ENCODE measurements at places on chromosomes 3 and 15. TPM values are rescaled to one million over a fixed set of nuclear protein-coding genes. Genes with fewer than 3 reads are reported as not detected.

DNA sequence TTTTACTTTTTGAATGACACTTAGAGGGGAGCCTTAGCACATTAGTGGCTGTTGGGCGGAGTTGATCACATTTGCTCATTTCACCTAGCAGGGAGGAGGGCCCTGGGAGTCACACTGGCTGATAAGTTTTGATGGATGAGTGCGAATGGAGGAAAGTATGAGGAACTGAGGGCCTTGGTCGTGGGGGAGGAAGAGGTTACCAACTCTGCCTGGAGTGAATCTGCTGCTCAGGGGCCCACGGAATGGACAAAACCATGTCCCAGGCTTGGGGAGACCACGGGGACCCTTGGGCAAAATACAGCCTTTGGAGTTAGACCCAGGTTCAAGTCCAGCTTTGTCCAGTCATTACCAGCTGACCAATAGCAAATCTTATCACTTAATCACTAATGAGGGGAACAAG lies 5.1 kb upstream of the FLNB start:
- no peak for DNase-seq

GRCh38 chr15:34794590-34795206 lies 651 bp downstream of the ACTC1 start:
- no peak for DNase-seq

GRCh38 chr15:60585743-60586708 lies 107.1 kb upstream of the ICE2 start:
- peak; percentile 49 for DNase-seq

DNA sequence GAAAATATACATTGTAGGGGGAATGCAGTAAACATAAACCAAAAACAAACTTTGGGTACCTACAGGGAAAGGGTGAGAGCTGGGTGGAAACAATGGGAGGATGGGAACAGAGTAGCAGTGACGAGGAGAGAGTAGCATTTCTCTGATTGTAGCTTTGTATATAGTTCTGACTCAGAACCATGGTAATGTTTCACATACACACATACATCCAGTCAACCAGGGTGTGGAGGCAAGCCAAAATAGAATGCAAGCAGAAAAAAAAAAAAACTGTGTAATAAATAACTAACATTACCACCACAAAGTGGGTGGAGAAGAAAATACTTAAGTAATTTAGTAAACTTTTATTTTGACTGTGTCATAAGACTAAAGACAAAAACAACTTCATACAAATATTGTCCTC lies 27.2 kb downstream of the BCL2A1 start:
- peak; percentile 25 for DNase-seq

DNA sequence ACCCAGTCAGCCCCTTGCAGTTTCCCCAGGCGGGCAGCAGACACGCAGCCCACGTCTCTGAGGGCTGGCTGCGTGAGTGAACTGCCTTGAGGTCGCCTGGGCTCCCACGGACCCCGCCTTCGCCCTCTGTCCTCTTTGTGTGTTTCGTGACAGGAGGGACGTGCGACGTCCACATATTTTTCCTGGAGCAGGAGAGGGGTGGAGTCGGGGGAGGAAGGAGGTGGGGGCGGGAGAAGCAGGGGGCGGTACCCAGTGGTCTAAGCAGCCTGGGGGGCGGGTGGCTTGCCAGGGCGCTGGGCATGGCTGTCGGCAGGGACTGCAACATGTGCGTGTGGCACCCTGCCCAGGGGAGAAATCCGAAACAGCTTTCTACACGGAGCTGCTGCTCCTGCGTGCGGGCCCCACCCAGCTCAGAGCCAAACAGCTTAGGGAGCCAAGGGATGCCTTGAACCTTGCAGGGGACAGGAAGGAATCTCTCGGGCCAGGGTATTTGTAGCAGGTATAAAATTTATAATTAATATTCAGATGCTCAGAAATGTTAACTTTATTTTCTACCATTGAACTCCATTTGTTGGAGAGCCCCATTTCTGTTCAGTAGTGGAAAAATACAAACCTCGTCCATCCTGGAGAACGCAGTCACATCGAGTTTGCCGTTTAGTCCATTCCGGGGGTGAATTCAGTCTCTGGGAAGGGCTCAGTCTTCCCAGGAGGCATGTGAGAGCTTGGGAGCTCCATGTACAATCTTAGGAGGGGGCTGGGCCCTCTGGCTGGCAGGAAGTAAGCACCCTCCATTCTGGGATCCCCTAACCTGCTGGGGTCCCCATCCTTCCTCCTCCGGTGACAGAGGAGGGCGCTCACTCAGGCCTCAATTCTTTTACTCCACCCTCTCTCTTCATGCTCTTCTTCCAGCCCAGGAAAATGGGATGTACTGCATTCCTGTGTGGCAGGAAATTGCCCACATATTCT lies 79.1 kb upstream of the MEF2A start:
- DNase-seq: peak; percentile 23

GPR160 gene
- polyA plus RNA-seq: 0.33 TPM

UROC1 gene
- not detected for polyA plus RNA-seq

TGM5 gene
- not detected for polyA plus RNA-seq

Data from mammary epithelial cell (primary cell).